Calu3 (cell line): ENCODE measurements at places on chromosomes 4 and X. TPM values are rescaled to one million over a fixed set of nuclear protein-coding genes. Genes with fewer than 3 reads are reported as not detected.

ASB5 gene
- total RNA-seq, result not detected in 2 replicates

DNA sequence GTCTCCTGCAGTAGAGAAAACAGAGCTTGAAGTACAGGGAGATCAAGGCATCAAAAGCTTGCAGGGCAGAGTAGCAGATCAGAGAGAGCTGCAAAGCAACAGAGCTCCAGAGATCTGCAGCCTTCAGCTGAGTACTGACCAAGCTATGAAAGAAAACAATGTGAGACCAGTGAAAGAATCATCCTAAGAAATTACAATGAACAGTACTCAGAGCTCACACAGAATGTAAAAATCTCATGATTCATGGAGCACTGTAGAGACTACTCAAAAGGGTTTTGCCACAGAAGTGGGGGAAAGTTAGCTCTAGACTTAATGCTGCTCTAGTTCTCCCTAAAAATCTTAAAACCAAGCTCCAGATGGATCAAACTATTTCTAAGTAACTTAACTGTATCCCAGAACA lies 80.0 kb upstream of the MAB21L2 start:
- DNase-seq, result no peak

DNA sequence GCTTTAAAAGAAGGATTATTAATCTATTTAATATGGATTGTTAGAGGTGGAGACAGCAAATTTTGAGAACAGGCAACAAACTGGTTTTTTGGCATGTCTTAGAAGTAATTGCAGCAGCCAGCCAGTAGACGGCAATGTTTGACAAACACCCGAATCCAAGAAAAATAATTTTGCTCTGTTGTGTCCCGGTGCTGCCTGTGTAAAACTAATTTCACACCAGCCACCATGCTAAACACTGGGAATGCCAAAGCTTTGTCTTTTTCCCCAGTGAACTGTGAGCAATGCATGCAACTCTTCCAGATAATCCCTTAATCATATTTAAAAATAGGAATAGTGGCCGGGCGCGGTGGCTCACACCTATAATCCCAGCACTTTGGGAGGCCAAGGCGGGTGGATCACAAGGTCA lies 25.9 kb downstream of the SMIM31 start:
- DNase-seq, result peak; percentile 25

DNA sequence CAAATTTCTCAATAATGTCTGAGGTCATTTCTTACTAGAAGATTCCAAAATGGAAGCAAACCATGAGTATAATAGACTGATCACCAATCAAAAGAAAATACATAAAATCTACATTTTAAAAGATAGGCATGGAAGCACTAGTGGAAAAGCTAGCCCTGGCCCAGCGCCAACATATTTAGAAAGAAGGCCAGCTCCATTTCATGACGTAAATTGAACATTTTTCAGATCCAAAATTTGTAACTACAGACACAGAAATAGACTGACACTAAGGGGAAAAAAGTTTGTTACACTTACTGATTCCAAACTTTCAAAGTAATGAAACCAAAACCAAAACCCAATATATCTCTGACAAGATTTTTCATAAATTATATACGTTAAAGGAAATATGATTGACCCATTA lies 117.7 kb downstream of the ADAMTS3 start:
- DNase-seq, result no peak

DNA sequence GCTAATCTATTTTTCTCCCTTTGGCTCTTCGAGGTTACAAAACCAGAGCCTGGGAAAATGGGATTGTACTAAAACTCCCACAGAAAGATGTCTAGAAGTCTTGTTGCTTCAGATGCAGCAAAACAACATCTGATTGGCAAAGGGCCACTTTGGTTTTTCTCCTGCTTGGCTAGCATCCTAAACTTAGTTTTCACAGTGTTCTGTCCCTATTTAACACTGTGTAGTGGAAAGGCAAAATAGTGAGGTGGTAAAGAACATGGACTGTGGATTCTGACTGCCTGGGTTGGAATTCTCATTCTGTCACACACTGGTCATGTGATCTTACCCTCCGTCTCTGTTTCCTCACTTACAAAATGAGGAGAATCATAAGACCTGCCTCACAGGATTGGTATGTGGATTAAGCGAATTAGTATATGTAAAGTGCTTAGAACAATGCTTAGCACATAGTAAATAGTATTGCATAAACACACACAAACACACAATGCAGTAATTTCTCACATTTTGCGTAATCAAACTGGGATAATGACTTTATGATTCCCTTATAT lies 23.5 kb downstream of the TIGD2 start:
- DNase-seq, result no peak

DNA sequence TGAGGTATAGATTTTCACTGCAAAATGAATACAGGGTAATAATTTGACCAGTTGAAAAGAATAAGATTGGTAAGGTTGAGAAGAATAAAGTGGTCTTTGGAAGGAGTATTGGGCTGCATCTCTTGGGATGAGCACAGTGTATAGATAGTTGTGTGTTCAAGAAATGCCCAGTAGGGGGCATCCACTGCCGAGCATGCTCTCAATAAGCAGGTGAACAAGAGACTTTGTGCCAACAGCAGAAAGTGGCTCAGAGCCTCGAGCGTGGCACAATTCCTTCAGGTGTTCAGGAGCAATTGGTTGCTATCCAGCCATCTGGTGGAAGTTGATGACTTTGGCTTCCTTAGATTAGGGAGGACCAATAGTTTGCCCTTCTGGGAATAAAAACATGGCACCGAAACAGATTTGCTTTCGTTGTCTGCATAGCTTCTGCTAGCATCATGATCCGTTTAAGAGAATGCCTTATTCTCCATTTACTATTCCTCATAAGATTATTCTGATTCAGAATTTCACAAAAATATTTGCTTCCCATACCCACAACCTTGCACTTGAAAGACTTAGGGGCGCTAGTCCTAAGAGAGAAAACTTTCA lies 258.1 kb upstream of the NEIL3 start:
- peak; percentile 15 for DNase-seq

- DNase-seq, result no peak
Measured at GRCh38 chrX:123181233-123181914, 2.7 kb upstream of the GRIA3 start.

- no peak for DNase-seq
Measured at GRCh38 chr4:178633263-178633662, 1191.0 kb upstream of the AGA start.

DNA sequence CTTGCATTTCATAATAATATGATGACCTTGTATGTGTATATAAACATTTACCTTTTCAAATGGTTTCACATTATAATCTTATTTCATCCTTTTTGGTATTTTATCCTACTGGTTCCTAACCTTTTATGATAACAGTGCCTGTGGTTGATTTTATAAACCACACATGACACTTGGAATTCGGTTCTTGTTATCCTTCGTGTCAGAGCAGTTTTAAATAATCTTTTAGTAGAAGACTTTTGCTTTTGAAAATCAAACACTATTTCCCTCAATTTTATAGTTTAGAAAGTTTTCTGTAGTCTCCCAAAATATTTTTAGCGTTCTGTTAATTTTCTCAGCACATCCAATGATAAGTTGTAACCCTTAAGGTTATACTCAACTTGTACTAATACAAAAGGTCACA lies 676.8 kb downstream of the RAPGEF2 start:
- DNase-seq, result no peak

DNA sequence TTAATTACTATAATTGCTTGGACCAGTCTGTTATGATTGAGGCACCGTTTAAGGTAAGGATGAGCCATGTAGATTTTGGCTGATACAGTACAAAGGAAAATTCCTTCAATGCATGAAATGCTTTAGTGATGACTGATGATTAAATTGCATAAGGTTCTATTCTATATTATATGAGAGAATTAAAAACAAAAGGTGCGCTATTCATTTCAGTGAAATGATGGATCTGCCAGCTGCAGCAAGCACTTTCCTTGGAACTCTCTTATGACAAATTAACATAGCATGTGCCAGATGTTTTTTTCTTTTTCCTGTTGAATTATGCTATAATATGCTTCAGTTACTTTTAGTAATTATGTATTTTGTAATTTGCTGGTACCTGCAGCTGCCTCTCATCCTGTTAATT lies 98.5 kb downstream of the JADE1 start:
- no peak for DNase-seq

GRCh38 chr4:153651116-153651515 lies 33.0 kb upstream of the TLR2 start:
- no peak for DNase-seq

- no peak for DNase-seq
Measured at GRCh38 chr4:38144031-38144430, 183.8 kb downstream of the PTTG2 start.

DNA sequence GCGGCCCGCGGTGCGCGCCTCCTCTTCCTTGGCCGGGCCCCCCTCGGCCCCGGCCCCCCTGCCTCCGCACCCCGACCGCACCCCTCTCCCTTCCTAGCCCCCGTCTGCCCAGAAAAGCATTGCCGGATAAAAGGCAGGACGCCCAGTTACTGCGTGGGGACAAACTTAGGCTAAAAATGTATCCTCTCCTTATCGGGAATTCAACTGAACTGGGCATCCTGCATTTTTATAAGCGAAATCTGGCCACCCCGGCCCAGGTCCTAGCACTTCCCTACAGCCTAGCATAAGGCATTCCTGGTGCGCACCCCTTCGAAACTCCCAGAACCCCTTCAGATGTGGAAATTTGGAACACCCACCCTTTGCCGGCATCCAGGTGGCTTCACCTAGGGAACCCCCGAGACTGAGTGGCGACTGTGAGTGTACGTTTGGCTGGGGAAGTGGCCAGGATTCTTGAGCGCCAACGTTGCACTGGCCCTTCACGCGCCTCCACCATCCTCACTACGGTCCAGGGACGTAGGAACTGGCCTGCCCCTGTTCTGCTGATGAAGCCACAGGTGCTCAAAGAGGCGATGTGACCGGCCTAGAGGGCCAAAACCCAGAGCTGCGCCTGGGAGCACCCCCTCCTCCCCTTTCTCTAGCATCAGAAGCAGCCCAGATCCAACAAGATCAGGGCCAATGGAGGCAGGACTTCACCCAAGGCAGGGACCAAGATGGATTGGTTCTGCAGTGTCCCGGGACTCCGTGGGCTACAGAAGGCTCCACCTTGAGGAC lies 5.7 kb upstream of the RNF4 start:
- no peak for DNase-seq

DNA sequence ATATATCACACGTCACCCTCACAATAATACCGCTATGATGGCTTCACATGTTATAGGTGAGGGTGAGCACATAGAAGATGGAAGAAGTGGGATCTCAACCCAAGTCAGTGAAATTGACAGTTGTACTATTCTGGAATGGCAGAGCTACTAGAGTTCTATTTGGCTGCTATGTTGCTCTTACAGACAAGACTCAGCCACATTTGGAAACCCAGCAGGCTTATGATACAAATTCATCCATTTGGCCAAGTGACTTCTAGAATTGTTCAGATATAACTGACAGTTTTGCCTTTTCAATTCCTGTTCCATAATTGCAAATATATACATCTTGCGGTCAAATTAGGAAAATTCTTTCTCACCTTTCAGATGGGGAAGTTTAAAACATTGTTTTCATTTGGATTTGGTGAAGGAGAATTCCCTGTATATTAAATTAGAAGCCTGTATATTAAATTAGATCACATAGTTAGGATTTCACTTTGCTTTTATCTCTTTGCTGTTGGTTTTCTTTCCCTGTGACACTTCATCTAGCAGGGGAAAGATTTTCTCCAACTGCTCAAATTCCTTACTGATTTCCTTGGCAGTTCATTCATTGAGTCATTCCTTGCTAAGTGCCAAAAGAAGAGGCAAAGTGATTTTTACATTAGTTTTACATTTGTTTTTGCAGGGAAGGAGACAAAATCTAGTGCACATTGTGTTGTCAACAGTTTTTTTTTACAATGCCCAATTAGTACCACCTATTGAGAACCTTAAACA lies 120.6 kb upstream of the TBC1D9 start:
- DNase-seq, result no peak
